Hepatic stellate cell (primary cell): ENCODE measurements at places on chromosomes 12 and 14.
A peak's percentile ranks its signal among the peaks of the same experiment; 100 is the strongest.

DNA sequence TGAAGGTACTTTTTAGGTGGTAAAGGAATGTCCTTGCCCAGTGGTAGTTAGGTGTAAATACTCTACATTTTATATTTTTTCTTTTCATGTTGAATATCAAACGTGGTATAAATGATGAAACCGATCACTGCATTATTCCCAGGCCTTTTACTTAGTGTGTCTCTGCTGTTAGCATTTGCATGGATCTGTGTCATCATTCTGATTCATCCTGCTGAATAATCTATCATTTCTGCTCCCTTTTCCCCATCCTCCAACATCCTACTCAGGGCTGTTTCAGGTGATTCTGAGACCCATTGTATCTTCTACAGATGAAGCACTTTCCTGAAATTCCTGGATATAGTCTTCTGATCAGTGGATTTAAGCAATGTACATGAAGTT lies 61.0 kb upstream of the PTHLH start:
- no peak for DNase-seq

DNA sequence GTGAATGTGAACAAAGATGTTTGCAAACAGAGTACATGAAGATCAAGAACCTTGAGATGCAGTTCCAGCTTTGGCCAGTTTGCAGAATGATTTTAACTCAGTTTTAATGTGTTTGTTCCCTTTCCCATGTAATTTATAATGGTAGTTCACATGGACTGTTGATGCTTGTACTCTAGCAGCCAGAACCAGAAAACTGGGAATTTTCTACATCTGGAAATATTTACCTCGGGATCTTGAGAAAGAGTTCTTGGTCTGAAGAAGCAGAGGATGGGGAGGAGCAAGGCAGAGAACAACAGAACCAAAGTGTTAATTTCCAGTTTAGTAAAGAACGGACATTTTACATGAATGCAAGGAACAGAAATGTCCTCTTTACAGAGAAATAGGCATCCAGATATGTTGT lies 37.0 kb upstream of the PMCH start:
- DNase-seq, result no peak

- DNase-seq, result no peak
Observed at GRCh38 chr12:6631549-6631961, 4.2 kb downstream of the LPAR5 start.

DNA sequence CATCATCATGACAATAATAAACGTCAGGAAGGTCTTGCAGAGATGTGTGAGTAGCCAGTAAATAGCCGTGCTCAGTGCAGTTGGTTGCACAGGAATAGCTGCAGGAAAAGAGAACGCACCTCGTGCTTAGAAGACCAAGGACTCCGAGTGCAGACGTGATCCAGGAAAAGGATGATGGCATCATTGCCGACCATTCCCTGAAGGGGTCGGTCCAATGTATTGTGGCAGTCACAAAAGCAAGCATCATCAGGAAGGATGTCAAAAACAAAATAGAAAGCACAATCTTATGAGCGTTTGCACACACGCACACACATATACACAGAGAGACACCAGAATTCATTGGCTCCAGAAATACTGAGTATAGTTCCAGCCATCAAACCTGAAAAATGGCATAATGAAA lies 12.8 kb downstream of the DUSP6 start:
- DNase-seq, result no peak

DNA sequence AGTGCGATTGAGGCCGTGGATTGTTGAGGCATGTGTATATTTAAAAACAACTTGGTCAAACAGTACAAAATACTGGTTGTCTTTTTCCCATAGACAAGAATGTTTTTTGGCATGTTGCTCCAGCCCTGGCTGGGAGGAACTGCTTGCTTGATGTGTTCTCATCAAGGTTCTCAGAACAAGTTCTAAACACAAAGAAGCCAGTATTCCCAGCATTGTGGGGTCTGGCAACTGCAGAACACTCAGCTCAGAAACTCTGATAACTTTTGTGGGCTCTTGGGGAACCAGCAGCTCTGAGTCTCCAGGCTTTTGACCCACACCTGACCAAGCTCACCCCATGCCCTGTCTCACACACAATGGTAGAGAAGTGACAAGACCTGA lies 27.1 kb upstream of the DICER1 start:
- no peak for DNase-seq

GRCh38 chr12:22287776-22288621 lies 46.5 kb downstream of the ST8SIA1 start:
- DNase-seq, result no peak

GRCh38 chr14:52304248-52304904 lies 9.7 kb upstream of the PTGER2 start:
- no peak for DNase-seq

GRCh38 chr12:68538726-68539614 lies 71.7 kb upstream of the RAP1B start:
- DNase-seq, result peak; percentile 49

DNA sequence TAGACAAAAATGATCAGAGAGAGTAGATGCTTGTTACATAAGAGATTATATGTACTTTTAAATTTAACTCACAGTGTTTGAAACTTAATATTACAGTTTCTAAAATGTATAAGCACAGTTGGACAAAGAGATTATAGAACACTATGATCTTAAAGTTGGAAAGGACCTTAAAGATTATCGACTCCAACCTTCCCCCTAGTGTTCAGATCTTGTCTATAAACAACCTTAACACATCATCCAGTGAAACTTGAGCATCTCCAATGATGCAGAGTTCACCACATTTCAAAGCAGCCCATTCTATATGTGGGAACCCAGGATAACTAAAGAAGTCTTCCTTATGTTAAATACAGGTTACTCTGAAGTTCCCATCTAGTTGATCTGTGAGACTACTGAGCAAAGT lies 480.8 kb downstream of the RMST start:
- no peak for DNase-seq

DNA sequence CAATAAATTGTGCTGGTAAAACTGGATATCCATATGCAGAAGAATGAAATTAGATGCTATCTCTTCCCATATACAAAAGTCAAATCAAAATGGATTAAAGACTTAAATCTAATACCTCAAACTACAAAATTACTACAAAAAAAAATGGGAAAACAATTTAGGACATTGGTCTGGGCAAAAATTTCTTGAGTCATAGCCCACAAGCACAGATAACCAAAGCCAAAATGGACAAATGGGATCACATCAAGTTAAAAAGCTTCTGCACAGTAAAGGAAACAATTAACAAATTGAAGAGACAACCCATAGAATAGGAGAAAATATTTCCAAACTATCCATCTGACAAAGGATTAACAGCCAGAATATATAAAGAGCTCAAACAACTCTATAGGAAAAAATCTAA lies 264.6 kb downstream of the NUAK1 start:
- no peak for DNase-seq

DNA sequence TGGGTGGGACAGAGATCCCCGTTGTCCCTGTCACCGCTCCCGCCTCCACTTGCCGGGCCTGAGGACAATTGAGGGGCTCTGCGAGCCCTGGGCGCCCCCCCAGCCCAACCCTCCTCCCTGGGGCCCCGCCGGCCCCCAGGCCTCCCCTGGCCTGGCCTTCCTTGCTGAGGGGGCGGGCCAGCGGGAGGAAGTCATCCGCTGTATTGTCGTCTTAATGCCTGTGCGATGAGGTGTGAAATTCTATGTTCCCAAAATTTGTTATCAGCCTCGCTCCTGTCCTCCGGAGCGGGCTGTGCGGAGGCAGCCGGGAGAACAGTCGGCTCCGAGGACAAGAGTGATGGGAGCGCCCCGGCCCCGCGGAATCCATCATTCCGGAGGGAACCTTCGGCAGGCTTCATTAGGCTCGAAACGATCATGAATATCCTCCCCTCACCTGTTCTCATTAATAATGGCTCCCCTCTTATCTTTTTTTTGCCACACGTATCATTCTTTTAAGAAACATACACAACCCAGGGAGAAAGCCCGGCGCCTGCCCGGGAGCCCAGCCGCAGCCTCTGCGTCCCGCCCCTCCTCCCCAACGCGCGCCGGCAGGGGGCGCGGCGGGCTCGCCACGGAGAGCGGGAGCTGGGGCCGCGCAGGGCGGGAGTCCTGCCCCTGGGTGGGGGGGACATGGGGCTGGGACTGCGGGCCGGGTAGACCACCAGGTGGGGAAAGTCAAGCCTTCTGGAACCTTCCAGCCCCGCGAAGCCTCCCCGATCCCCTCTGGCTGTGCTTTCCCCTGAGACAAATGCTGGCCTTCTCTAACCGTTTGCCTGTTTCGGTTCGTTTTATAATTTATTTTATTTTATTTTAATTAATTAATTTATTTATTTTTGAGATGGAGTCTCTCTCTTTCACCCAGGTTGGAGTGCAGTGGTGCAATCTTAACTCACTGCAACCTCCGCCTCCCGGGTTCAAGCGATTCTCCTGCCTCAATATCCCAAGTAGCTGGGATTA lies 17.1 kb upstream of the DLK1 start:
- DNase-seq, result peak; percentile 36

- no peak for DNase-seq
Observed at GRCh38 chr12:72839696-72840095, 567.5 kb downstream of the TRHDE start.

DNA sequence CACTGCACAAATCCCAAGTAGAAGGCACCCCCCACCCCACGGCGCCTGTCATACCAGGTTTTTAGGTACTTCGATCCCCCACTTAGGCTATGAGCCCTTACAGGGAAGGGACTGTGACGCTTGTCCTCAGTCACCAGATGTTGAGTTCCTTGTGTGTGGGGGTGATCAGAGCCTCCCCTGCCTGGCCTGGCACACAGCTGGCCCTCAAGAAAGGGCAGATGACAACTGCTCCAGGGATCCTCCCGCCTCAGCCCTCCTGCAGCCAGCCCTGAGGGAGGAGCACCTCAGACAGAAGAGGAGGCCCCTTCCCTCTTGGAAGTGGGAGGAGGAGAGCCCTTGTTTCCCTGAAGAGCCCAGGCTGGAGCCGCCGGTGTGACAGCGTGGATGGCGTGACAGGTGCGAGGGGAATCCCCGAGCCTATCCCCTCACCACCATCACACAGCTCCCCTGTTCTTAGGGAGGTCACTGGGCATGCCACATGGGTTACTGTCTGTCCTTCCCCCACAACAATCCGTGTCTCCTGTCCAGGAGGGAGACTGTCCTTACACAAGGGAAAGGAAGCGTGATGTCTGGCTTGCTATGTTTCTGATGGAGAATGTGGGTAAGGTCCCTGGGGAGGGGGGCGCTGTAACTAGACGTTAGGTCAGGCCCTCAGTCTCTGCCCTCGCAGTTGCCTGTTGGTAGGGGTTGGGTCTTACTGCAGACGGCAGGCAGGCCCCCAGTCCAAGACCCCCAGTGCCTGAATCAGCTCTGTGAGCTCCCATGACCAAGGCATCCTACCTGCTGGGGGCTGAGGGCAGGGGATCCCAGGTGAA lies 31.4 kb downstream of the P2RX4 start:
- DNase-seq, result no peak

DNA sequence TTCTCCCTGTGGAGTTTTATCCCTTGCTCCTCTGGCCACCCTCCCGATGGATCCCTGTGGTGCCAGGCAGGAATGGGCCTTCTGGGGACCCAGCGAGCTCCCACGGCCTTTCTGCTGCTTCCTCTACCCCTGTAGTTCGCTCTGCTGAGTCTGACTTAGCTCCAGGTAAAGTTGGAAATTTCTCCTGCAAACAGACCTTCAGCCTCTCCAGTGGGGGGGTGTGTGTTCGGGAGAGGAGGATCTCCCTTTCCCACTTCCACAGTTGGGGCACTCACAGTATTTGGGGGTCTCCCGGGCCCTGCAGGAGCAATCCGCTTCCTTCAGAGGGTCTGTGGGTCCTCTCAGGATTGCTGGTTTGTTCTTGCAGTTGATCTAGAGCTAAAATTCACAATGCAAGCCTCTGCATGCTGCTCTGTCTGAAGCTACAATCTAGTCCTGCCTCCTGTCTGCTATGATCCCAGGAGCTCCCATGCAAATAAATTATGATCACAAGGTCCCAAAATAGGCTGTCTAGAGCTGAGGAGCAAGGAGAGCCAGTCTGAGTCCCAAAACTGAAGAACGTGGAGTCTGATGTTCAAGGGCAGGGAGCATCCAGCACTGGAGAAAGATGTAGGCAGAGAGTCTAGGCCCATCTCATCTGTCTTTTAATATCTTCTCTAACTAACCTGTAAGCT lies 18.3 kb downstream of the MTRFR start:
- no peak for DNase-seq
